Upper lobe of left lung (tissue), 6 donors: ENCODE measurements at places on chromosomes 16 and 17. TPM values are rescaled to one million over a fixed set of nuclear protein-coding genes. Genes with fewer than 3 reads are reported as not detected.

DNA sequence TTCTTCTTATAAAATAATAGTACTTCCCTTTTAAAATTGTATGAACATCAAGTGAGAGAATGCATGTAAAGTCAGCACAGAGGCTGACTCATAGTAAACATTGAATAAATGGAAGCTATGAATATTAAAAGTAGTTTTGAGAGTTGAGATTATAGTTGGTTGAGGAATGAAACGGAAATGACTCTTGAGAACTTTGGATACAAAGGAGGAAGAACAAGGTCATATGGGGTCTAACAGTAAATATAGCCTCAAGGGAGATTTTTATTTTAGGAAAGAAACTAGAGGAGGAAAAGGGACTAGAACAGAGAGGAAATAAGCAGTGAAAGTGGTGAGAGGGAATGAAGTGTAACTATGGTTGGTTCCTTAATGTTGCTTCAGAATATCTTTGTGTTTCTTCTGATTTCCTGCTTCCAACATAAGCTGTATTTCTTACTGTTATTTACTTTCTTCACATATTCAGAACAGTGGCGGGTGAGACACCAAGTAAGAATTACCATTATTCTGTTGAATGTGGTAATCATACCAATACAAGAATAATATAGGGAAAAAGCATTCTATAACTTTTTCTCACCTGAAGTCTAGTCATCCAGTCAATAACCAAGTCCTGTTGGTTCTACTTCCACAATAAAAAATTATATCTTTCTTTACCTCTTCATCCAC, 165.1 kb downstream of the CHD9 start:
- DNase-seq = no peak

DNA sequence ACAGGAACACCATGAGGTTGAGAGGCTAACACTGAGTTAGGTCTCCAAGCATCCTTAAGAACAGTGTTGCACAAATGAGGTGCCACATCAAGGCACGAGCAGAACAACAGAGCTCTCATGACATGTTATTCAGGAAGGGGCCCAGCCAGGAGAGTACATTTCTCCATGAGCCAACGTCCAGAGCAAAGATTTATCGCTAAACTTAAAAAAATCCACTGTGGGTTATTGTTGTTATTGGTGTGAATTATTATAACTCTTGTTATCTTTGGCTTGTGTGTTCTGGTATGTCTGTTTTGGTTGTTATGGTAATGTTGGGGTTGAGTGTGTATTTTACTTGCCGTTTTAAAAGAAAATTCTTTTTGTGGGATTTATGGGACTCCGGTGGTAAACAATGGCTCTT, 68.9 kb upstream of the MSI2 start:
- no peak for DNase-seq

Gene PIRT
- total RNA-seq = not detected

Gene MT1B
- total RNA-seq = not detected

- DNase-seq = peak; percentile 90
Observed at GRCh38 chr17:41496803-41497484, 7.2 kb upstream of the KRT36 start.

Gene CD300LB
- total RNA-seq = 0.76 TPM

Gene PABPN1L
- not detected for total RNA-seq

- DNase-seq = no peak
Observed at GRCh38 chr17:61551255-61551742, 39.7 kb downstream of the NACA2 start.

Gene TPSG1
- total RNA-seq = 3.3 TPM

GRCh38 chr16:87550495-87550961, 51.8 kb upstream of the JPH3 start:
- DNase-seq = peak; percentile 91

- DNase-seq = peak; percentile 63
Observed at GRCh38 chr17:73998653-73999645, 204.5 kb upstream of the RPL38 start.

GRCh38 chr16:12758031-12758669, 45.5 kb downstream of the CPPED1 start:
- no peak for DNase-seq

Gene TBC1D28
- total RNA-seq = not detected

GRCh38 chr17:80125656-80126448, 21.1 kb downstream of the EIF4A3 start:
- DNase-seq = no peak

DNA sequence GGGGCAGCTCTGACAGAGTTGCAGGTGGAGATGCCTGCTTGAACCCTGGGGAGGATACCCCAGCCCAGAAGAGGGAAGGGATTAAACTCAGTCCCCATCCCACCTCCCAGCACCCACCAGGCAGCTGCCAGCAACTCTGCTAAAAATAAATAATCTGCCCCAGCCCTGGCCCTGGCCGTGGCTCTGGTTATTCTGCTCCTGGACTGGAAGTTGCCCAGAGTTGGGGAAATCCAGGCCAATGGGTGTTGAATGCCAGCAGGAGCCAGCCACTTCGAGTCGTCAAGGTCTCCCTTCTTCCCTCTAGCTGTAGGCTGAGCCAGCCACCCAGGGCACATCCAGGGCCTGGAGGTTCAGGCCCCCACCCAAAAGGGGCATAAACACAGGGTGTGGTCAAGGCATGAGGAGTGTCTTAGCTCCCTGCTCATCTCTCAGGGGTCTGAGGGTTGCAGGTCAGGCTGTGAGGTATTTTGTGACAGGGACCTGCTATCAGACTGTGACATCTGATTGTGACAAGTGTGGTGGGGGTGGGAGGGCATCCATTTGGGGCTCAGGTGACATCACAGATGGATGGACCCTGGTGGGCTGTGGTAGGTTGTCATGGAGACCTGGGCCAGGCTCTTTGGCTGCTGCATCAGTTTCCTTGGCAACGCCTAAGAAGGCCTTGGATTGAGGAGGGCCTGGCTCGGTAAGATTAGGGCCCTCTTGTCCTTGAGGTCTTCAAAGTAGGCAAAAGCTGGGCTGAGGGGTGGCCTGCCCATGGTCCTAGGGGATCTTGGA, 1.0 kb upstream of the RRAD start:
- DNase-seq = no peak

GRCh38 chr17:3759597-3760216, 36.0 kb downstream of the HASPIN start:
- DNase-seq = no peak

DNA sequence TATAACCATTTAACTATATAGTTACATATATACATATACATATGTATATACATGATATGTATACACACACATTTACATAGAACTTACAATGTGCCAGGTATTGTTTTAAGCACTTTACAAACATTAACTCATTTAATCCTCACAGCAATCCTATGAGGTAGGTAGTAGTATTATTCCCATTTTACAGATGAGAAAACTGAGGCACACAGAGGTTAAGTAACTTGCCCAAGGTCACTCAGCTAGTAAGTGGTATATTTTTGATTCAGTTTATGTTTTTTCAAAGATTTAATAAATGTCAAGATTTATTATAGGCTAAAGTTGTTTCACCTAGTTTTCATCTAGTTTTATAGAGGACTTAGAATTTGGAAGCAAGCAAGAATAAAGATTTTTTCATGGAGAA, 6.6 kb downstream of the KRT222 start:
- DNase-seq = no peak

- no peak for DNase-seq
Observed at GRCh38 chr16:48173889-48174288, 18.1 kb upstream of the ABCC12 start.

GRCh38 chr17:68074279-68074678, 38.7 kb downstream of the KPNA2 start:
- DNase-seq = no peak

DNA sequence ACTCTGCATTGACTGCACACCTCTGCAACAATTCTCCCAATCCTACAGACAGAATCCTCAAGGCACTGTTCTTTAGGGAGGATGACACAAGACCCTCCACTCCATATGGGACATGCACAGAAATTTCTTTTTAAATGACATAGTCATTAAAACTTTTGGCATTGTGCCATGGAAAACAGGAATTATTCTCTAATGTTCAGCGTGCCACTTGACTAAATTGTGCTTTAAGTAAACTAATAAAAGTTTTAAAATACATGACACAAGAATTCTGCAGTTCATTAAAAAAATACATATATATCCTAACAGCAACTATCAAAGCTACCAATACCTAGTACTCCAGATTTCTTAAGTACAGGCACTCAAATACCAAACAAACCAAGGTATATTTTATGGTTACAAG, 16.0 kb downstream of the CEP112 start:
- no peak for DNase-seq

Gene HES7
- total RNA-seq = 4.9 TPM

DNA sequence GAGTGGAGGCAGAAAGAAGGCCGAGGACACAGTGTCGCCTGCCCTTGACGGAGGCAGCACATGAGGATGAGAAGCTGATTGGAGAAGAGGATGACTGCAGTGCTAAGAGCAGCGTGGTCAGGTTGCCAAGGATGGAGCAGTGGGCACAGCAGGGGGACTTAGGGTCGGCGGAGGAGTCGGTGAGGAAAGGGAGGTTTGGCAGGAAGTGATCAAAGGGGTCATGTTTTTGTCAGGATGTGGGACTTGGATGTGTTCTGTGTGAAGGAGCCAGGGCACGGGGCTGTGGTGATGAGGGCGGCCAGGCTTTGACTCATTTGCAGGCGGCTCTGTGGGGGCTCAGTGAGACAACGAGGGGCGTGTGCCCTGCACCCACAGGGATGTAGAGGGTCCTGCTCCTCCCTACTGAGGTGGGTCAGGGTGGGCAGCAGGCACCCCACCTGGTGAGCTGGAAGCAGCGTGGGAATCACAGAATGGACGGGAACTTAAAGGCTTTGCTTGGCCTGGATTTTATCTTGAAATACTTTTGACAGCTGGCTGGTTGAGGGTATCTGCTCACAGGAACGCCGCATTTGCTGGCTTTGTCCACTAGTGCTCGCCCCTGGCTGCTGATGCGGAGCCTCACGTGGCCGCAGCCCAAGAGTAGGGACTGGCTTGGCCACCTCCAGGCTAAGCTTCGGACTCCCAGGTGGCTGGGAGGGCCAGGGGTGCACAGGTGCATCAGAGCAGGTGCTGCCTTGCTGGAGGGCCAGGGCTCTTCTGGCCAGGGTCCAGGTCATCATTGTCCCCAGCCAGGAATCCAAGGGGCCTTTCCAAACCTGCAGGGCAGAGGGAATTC, 6.0 kb downstream of the MPG start:
- DNase-seq = no peak

Gene OR1F1
- total RNA-seq = not detected

GRCh38 chr16:68981971-68982370, 123.5 kb upstream of the HAS3 start:
- no peak for DNase-seq

Gene RNU2-1
- total RNA-seq = 8,653 TPM

Gene NEUROD2
- total RNA-seq = not detected

Gene TBC1D3E
- not detected for total RNA-seq

- DNase-seq = no peak
Observed at GRCh38 chr16:17386229-17386628, 84.5 kb downstream of the XYLT1 start.

GRCh38 chr16:81562174-81562849, 117.7 kb downstream of the CMIP start:
- no peak for DNase-seq

DNA sequence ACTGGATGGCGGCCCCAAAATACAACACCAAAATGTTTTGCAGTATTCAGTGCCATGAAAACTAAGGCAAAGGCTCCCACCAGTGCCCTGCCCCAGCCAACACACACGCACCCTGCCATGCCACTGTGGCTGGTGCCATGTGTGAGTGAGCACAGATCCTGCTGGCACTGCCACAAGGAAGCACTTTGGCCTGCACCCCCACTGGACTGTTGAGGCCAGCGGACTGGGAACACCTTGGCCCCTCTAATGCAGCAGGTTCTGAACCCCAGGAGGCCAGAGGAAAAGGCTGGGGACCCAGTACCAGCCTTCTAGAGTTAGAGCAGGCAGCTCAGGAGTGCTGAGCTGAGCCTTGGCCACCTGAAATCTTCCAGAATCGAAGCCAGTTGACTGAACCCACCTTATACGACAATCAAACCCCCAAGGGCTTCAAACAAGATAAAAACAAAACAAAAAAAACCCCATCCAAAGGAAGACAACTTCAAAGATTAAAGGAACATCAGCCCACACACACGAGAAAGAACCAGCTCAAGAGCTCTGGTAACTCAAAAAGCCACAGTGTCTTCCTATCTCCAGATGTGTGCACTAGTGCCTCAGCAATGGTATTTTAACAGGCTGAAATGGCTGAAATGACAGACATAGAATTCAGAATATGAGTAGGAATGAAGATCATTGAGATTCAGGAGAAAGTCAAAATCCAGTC, 21.5 kb downstream of the NLRP1 start:
- no peak for DNase-seq

DNA sequence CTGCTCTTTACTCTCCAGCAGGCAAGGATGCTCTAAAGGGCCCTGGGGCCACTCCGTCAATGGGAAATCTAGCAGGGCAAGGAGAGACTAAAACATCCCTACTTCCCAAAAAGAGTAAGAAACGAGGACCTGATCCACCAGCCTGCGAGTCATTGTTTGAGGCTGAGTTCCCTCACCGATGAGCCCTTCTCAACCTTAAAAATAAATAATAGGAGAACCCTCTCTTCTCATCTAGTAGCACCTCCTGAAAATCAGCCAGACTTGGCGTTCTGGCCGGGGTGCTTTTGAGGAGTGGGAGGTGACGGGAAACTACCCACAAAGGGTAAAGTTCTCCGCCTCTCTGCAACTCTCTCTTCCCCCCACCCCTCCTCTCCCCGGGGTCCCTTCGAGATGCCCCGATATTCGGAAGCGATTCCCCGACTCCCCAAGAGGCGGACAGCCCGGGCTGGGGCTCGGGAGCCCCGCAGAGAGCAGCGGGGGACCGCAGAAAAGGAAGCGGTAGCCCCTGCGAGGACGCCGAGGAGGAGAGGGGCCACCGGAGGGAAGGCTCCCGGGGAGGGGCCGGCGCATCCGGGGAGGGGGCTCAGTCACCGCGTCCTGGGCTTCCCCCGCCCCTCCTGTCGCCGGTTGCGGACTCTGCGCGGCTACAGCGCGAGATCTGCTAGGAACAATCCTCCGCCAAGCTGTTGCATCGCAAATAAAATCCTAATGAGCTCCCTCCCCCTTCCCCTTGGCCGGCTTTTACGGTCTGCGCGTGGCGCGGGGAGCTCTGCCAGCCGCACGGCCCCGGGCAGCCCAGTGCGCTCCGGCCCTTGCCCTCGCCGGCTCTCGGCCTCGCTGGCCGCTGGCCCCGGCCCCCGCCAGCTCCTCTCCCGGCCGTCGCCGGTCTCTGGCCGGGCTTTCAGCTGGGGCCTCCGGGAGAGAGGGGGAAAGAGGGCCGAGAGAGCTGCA, 1.3 kb downstream of the HOXB9 start:
- peak; percentile 79 for DNase-seq

- no peak for DNase-seq
Observed at GRCh38 chr16:87060034-87060986, 256.9 kb downstream of the C16orf95 start.

DNA sequence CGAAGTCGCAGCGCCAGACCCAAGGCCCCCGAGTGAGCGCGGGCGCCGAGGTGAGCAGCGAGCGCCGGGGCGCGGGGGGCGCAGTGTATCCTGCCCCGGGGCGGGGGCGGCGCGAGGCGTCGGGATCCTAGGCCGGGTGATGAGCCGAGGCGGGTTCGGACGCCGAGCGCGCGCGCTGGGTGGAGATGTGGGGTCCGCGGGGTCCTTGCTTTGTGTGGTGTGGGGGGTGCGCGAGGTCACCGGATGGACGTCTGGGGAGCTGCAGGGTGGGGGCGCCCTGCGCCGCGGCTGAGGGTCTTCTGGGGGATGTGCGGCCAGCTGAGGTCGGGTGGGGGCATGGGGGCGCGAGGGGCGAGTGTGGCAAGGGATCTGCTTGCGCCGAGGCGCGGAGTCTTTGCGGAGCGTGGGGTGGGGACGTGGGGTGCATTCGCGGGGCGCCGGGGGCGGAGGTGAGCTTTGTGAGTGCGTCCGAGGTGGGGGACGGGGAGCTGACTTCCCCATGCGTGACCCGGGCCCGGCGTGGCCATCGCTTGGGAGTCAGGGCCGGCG, 560 bp downstream of the RAI1 start:
- peak; percentile 93 for DNase-seq

- DNase-seq = no peak
Observed at GRCh38 chr17:77160091-77160874, 19.5 kb downstream of the SEC14L1 start.
